ENCODE measurements at places on chromosomes 1 and 21.

DNA sequence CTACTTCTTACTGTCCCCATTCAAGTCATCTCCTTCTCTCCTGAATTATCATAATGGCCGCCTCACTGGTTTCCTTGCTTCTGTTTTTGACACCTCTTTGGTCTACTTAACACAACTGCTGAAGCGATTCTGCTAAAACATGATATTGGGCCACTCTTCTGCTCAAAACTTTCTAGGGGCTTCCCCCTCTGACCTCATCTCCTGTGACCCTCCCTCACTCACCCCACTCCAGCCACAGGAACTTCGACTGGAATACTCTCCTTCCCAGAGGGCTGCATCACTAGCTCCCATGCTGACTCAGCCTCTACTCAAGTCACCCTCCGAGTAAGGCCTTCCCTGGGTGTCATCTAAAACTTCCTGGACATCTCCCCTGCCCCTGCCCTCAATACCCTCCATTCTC is 35.7 kb downstream of the NRIP1 start:
- DNase-seq, result no peak

GRCh38 chr1:31799196-31799894 is 16.5 kb downstream of the SPOCD1 start:
- DNase-seq, result no peak

- peak; percentile 69 for DNase-seq
Observed at GRCh38 chr1:154791292-154792166, 78.6 kb downstream of the KCNN3 start.

GRCh38 chr1:115975569-115976061 is 698 bp upstream of the SLC22A15 start:
- DNase-seq, result no peak

- no peak for DNase-seq
Observed at GRCh38 chr1:2623571-2624337, 9.1 kb downstream of the MMEL1 start.

DNA sequence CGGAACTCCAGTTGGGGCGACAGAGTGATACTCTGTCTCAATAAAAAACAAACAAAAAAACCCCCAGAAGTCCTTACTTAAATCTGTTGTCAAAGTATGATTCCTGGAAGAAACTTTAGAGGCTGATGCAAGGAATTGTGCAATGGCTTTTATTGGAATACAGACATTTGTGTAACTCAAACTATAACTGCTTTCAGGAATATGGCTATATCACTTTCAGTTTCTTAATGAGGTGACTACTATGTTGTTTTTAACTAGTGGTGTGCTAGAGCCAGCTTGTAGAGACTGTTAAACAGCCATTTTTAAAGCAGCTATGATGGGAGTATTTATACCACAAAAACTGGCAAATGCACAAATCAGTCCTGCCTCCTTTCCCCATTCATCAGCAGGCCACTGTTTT is 22.7 kb upstream of the DNAJC28 start:
- no peak for DNase-seq

GRCh38 chr1:182348961-182349747 is 42.4 kb downstream of the GLUL start:
- DNase-seq, result no peak

DNA sequence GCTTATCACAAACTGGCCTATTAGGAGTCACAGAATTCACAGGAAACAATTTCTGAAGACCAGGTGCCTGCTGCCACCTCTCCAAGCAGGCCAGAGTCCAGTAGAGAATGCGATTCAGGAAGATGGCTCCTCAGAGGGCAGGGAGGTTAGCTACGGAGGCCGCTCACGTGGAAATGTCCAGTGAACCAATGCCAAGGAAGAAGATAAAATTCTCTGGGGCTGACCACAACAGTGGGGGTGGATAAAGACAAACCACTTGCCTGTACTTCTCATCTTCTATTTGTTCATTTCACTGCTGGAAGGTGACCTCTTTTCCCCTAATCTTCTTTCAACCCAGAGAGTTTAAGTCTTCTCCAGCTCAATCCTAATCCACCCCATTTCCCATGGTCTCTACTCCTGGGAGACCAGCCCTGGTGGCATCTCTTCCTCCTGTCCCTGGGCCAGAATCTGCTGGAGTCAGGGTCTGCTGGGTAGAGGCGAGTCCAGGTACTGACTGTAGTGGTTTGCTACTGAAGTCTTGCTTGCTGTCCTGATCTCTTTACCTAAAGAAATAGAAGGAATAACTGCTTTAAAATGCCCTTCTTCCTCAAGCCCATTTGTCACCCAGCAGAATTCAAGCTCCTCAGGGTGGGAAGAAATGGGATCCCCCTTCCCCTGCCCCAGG is 3.2 kb downstream of the PSRC1 start:
- DNase-seq, result no peak

DNA sequence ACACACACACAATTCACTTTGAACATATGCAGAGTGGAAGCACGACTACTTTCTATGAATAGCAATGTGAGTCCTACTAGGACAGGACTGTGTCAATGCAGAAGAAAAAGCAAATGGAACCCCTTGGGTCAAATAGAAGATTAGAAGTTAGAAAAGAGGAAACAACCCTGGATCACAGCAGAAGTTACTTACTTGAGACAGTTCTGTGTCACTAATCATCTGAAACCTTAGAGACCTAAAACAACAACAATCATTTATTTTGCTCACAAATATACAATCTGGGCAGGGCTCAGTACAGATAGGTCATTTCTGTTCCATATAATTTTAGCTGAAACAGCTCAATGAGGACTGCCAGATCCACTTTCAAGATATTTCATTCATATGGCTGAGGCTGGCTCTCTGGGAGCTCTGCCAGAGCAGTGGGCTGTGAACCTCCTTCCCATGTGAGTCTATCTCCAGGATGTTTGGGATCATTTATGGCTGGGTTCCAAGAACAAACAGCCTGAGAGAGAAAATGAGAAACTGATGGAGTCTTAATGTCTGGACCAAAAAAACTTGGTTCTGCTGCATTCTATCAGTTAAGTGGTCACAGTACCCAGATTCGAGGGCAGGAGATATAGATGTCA is 42.5 kb upstream of the IL10 start:
- peak; percentile 19 for DNase-seq

DNA sequence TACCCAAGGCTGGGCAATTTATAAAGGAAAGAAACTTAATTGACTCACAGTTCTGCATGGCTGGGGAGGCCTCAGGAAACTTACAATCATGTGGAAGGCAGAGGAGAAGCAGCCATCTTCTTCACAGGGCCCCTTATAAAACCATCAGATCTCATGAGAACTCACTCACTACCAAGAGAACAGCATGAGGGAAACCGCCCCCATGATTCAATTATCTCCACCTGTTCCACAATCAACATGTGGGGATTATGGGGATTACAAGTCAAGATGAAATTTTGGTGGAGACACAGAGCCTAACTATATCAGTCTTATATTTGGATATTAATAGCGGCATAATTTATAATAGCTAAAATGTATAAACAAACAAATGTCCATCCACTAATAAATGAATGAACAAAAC is 1123.7 kb upstream of the NCAM2 start:
- no peak for DNase-seq

DNA sequence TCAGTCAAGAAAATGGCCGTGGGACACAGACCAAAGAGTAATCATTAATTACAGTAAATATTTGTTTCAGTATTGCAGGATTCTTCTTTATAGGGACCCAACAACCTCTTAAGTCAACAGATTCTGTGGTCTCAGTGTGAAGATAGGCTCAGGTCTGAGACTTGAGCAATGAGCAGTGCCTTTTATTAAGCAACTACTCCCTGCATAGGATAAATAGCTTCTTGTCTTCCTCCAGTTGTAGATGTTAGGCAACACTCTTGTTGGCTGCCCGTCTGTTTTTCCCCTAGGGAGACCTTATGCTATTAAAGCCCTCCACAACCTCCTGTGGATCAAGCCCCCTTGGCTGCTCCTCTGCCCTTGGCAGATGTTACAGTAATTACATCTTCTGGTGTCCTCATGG is 1.8 kb upstream of the OMA1 start:
- DNase-seq, result peak; percentile 20

GRCh38 chr21:35226328-35226727 is 177.2 kb upstream of the RUNX1 start:
- no peak for DNase-seq
